ENCODE measurements at places on chromosomes 4 and X.

GRCh38 chrX:805103-805670, 174.6 kb downstream of the SHOX start:
- DNase-seq, result no peak

- DNase-seq, result no peak
These were observed 98.9 kb upstream of the BMP3 start for GRCh38 chr4:80931631-80932081.

DNA sequence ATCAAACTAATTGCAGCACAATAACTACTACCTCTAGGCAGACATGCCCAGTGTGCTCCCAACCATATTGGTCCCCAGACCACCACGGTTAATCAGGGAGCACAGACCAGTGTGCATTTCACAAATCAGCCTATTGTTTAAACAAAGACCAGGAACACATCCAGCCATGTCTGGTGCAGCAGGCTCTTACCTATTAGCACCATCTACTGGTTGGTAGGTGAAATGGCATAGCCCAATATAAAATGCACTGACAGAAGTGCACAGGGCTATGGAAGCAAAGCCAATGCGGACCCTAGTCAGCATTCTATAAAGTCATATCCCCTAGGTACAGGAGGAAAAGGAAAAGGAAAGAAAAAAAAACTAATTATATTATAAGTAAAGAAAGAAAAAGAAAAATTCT, 15.5 kb upstream of the CYLC1 start:
- no peak for DNase-seq

DNA sequence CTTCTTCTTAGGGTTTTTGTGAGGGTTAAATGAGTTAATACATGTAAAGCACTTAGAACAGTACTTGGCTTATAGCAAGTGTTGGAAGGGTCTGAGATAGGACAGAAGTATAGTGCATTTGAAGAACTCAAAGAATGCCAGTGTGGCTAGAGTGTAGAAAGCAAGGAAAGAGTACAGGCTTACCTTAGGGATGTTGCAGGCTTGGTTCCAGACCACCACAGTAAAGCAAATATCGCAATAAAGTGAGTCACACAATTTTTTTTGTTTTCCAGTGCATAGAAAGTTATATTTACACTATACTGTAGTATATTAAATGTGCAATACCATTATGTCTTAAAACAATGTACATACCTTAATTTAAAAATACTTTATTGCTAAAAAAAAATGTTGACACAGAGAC, 41.3 kb downstream of the KIF4A start:
- no peak for DNase-seq

DNA sequence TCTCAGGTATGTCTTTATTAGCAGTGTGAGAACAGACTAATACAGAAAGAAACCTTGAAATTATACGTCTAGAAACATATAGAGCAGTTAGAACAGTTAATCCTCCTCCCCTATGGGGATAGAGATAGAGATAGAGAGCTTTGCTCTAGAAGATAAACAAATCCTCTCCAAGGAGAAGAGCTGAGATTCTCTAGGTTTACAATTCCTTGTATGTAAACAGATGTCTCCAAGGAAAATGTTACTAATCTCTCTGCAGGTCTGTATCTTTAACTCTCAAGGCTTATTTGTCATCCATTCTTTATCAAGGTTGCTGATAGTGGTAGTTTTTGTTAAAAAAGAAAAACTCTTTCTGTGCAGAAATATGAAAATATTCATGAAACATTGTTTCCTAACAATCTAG, 282.1 kb upstream of the GIMD1 start:
- no peak for DNase-seq

Measured in CD4-positive, alpha-beta T cell treated with Interferon alpha-2 for 1 hour (primary cell).